ENCODE measurements at places on chromosomes 6 and 20.

DNA sequence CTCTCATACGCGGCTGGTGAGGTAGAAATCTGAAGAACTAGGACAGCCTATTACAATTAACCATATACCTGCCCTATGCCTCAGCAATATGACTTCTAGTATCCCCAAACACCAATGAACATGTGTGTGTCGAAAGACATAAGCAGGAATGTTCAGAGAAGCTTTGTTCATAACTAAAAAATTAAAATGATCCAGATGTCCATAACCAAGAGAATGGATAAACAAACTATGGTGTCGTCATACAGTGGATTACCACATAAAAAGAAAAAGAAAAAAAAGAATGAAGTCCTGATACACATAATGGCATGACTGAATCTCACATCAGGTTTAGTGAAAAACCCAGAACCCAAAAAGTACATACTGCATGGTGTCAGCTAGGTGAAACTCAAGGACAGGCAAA is 73.9 kb downstream of the MDN1 start:
- DNase-seq: peak; percentile 7

- DNase-seq: no peak
These were observed 34.9 kb downstream of the C20orf203 start for GRCh38 chr20:32638848-32639247.

GRCh38 chr6:158653577-158654354 is 3.9 kb downstream of the SYTL3 start:
- DNase-seq: peak; percentile 80

- DNase-seq: no peak
These were observed 30.4 kb downstream of the GPLD1 start for GRCh38 chr6:24458941-24459340.

DNA sequence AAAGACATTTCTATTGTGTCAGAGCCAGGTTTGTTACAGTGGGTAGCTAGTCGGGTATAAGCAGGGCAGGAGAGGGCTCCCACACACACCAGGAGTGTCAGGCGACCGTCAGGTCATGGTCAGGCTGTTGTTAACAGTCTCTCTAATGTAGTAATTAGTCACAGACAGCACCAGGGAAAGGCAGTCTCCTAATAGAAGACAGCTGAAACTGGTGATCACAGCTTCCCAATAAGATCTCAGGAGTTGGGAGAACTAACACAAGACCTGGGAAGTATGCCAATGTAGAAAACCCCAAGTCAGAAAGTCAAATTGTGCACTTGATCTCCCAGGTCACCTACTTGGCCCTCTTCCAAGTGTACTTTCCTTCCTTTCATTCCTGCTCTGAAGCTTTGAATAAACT is 53.0 kb upstream of the GPR6 start:
- no peak for DNase-seq

DNA sequence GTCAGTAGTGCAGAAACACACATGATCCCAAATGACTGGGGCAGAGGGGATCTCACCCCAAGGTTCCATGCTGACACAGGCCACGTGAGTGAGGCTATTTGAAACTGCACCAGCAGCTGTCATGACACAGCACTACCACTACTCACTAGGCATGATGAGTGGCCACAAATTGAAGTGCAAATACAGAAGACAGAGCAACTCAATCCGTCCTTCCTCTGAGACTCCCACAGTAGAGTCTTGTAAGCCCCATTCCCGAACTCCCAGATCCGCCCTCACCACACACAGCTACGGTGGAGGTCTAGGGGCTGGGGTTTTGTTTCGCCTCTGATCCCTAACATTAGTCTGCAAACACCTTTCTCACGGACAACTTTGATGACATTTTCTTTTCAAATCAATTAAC is 113.3 kb upstream of the NUP153 start:
- DNase-seq: no peak

- no peak for DNase-seq
These were observed 15.9 kb downstream of the GLO1 start for GRCh38 chr6:38687043-38687353.

GRCh38 chr6:37709932-37710555 is 12.4 kb upstream of the MDGA1 start:
- no peak for DNase-seq

GRCh38 chr6:170053966-170054661 is 236.8 kb downstream of the DLL1 start:
- DNase-seq: no peak

- DNase-seq: peak; percentile 42
These were observed 76.9 kb downstream of the FAM50B start for GRCh38 chr6:3926150-3926482.

- peak; percentile 23 for DNase-seq
These were observed 126.5 kb upstream of the AFDN start for GRCh38 chr6:167700199-167700598.

DNA sequence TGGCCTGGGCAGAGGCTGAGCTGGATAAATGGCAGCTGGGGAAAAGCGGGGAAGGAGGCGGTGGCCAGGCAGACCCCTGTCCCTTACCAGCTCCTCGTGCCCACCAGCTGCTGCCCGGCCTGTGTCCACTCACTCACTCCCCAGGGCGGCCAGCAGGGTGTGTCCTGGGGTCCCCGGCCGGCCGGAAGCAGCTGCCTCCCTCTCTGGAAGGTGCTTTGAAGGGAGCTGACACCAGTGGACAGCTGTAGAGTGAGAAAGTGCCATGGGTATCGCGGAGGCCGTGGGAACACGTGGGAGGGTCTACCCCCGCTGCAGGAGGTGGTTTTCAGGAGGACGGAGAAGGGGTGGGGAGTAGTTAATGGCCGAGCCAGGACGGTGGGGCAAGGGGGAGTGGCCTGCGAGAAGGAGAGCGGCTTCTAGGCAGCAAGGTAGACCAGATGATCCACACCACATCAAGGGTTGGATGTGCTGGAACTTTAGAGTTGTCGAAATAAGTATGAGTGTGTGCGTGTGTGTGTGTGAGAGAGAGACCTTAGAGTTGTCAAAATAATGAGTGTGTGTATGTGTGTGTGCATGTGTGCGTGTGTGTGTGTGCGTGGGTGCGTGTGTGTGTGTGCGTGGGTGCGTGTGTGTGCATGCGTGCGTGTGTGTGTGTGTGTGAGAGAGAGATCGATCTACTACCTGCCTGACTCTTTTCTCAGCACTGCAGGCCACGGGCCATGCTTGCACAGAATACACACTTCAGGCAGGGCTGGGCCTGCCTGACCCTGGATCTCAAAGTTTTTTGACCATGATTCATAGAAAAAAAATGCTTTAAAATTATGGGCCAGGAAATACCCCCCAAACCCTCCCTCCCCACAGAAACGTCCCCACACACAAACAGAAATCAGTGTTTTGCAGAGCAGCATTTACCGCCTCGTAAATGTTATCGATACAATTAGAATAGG is 43.9 kb downstream of the CDH4 start:
- DNase-seq: peak; percentile 47

GRCh38 chr20:38979842-38980241 is 17.7 kb downstream of the DHX35 start:
- DNase-seq: no peak

GRCh38 chr6:143397227-143398222 is 53.0 kb downstream of the ADAT2 start:
- DNase-seq: peak; percentile 83

GRCh38 chr20:64130271-64130670 is 22.9 kb upstream of the NPBWR2 start:
- no peak for DNase-seq

DNA sequence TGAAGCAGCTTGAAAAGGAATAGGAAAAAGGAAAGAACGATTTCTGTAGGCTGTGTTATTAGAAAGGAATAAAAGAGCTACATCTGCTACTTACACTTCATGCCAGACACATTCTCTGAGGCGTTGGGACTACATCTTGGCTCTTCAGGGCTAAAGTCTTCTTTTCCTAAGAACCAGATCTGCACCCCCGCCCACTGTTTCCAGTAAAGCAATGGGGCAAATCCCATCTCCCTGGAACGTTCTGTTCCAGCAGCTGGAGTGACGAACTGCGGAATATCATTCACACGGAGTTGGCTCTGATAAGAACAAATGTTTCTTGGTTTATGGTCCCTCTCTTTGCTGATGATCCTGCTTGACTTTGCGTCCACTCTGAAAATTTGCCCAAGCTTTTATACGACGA is 26.9 kb downstream of the FAM50B start:
- DNase-seq: no peak

DNA sequence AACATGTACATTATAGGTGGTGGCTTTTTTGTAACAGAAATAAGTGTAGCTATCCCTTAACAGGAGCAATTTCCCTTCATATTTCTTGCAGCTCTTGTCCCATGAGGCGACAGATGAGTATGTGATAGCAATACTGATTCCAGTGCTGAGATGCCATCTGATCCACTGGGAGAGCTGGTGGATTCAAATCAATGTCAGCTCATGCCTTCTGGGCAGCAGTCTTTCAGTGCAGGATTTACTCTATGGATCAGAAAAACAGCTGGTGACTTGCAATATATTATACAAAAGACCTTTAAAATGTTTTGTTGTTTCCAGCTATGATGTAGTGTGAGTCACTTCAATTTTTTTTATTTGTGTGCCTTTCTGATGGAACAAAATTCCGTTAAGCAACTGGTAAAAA is 259.9 kb upstream of the SASH1 start:
- no peak for DNase-seq

GRCh38 chr6:70520575-70520974 is 46.2 kb upstream of the SDHAF4 start:
- DNase-seq: no peak

DNA sequence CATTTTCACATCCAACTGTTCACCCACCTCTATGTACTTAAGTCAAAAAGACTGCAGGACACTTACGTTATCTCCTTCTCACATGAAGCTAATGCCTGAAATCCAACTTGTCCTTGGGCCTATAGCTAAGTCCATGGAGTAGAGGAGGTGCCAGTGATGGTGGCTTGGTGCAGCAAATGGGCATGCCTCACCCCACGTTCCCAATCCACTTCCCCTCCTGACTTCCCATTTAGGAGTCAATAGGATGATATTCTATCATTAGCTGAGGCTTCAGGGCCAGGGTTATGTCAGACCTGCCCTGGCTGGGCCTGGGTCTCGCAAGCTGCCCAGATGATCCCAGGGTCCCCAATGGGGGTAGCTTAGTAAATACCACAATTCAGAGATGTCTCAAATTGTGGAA is 410.4 kb downstream of the MAFB start:
- DNase-seq: no peak

DNA sequence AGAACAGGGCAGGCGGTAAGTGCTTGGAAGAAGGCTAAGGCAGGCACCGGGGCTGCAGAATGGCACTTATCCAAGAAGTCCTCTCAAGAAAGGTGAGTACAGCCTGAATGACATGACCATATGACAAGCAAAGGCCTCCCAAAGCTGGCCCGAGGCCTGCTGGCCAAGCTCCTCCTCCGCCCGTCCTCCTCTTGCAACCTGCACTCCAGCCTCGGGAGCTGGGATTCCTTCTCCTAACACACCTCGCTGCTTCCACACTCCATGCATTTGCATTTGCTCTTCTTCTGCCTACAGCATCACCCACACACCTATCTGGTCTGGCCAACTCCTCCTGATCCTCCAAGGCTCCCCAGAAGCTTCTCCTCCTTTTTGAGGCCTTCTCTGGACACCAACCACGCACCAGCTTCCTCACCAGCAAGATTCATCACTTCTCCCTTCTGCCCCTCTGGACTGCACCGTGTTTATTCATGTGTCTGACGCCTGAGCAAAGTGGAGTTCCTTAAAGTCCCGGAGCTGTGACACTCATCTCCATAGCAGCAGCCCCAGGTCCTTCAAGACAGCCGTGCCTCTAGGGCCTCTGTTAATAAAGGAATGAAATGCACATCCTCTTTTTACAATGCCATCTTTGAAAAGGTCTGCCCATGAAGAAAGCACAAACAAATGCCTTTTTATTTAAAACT is 32.3 kb downstream of the CNKSR3 start:
- peak; percentile 40 for DNase-seq

GRCh38 chr6:126170978-126171382 is 168.9 kb upstream of the CENPW start:
- DNase-seq: peak; percentile 17

DNA sequence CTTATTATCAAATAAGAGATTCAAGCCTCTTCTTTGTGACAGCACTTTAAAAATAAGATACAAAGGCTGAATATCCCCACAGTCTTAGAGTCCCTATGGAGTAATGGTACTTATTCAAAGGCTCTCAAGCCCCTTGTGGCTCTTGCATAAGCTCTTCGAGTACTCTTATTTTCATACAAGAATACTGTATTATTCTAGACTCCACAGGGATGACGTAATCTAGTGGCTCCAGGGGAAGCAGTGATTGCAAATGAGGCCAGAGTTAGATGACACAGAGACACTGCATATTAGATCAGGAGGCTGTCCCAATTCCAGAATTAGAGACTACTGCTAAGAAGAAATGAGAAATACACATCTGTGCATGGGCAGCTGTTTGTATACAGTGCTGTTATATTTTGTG is 1195.9 kb upstream of the MAP3K7 start:
- no peak for DNase-seq

Data from fibroblast of skin of right biceps (primary cell).